ENCODE measurements at places on chromosomes 5 and 9.

- no peak for DNase-seq
Observed at GRCh38 chr9:33187519-33188218, 20.5 kb upstream of the B4GALT1 start.

DNA sequence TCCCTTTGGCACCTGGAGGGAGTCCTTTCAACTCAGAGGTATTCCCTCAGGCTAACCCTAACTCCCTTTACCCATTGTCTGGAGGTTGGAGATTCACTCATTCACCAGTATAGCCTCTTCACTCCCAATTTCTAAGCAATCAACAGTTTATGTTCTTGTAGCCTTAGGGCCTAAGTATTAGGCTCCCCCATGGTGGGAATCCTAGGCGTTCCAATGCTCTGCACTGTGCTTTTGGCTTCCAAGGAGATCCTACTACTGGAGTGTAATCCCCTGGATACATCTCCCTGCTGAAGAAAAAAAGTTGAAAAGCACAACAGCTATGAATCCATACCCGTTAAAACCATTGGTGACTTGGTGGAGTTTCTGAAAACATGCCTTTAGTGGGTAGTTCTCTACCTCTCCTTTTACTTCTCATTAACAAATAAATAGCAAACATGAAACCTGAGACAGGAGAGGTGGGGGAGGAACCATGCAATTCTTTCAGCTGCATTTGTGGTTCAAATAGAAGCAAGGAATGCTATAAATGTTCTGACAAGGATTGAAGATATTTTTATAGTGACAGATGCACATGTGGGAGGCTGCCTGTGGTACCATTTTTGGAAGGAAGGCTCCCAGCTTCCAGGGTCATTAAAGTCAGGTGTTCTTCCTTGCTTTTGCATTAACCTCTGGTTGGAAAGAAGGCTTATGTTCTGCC, 397.1 kb downstream of the DMAC1 start:
- DNase-seq = no peak

DNA sequence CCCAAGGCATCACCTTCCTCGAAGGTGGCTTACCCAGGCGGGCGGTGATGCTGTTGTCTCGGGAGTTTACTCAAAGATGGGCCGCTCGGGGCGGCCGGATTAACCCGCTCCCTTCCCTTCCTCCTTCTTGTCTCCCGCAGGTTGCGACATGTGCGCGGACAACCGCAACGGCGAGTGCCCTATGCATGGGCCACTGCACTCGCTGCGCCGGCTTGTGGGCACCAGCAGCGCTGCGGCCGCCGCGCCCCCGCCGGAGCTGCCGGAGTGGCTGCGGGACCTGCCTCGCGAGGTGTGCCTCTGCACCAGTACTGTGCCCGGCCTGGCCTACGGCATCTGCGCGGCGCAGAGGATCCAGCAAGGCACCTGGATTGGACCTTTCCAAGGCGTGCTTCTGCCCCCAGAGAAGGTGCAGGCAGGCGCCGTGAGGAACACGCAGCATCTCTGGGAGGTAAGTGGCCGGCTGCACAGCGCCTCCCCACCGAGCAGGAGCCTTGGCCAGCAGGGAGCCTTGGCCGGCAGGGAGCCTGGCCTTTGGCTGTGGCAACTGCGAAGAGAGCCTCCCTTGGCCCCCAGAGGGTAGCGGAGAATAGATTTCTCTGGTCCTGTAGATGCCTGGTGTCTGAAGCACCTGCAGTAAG, 10.6 kb downstream of the PRDM6 start:
- DNase-seq = no peak

DNA sequence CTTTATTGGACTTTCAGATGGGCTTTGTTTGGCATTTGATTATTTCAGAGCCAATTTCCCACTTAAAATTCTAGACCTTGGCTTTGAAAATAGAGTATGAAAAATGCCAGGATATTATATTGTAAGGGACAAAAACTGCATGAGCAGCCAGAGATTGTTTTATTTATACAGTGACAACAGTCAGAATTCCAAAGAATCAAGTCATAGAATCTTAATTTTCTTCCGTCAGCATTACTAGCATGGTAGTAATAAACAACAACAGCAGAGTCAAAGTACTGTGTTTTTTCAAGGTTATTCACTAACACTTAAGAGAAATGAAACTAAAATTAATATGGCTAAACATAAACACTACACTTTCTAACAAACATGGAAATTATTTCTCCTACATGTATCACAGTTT, 52.2 kb downstream of the MLLT3 start:
- DNase-seq = no peak

DNA sequence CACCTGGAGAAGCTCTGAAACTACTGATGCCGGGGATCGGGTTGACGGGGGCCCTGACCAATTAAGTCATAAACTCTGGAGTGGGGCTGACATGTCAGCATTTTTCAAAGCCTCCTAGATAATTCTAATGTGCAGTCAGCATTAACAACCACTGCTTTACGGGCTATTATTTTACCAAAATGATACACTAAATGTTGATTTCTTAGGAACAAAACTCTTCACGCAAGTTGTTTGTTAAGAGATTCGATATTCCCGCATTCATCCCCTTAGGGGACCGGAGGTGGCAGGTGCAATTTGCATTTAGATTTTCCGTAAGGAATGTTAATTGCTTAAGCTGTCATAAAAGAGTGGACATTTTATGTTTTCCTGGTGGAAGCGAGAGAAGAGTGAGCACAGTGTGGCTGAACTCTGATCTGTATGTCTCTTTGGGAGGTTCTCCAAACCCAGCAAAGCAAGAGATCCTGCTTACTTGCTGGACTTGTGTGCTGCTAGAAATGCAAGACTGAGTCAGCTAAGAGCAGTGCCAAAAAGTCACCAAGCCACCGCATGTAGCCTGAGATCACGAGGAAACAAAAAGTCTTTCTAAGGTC, 77.6 kb downstream of the UGCG start:
- DNase-seq = no peak

Data from left lobe of liver (tissue), 2 donors.